ENCODE measurements at places on chromosomes 5 and 9. TPM values are rescaled to one million over a fixed set of nuclear protein-coding genes. Genes with fewer than 3 reads are reported as not detected.

The CDX1 gene
- total RNA-seq = not detected

The TMEM252 gene
- not detected for total RNA-seq

The PCDHGB6 gene
- 7.3 TPM for total RNA-seq

The POU5F2 gene
- total RNA-seq = 0.81 TPM

The DNAH5 gene
- total RNA-seq = 16.8 TPM

The SPATA31A7 gene
- total RNA-seq = not detected

The SLC26A2 gene
- total RNA-seq = 7.3 TPM

The PCDHGA8 gene
- total RNA-seq = 0.66 TPM

The RARS1 gene
- total RNA-seq = 50.4 TPM

The SLC34A3 gene
- not detected for total RNA-seq

The SERINC5 gene
- total RNA-seq = 27.3 TPM

The RXRA gene
- total RNA-seq = 59.7 TPM

The DMRT2 gene
- total RNA-seq = not detected

The CSF2 gene
- total RNA-seq = 10.0 TPM

The MARCOL gene
- total RNA-seq = not detected

The SHISAL2B gene
- total RNA-seq = not detected

The CAVIN4 gene
- 2.4 TPM for total RNA-seq

The EXD3 gene
- total RNA-seq = 49.8 TPM

The SNCB gene
- not detected for total RNA-seq

The MRPL41 gene
- 172 TPM for total RNA-seq

The CD72 gene
- total RNA-seq = 44.0 TPM

The WWC1 gene
- total RNA-seq = 64.9 TPM

The MYOT gene
- not detected for total RNA-seq

The ANXA2R gene
- 5.9 TPM for total RNA-seq
